ENCODE measurements at places on chromosomes 3 and 15.

DNA sequence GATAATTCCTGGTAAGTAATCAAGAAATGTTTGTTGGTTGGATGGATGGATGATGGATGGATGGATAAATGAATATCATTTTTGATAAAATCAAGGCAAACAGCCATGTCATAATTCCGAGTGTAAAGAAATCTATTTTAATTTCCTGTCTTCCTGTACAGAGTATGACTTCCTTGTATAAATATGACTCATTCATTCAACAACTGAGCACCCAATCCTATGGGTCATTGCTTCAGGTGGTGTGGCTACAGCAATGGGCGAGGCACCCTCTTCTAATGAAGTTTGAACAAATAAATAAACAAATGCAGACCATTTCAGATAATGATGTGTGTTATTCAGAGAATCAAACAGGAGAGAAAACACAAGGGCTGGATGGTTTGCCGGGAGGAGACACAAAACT is 198.7 kb downstream of the TNIK start:
- DNase-seq: no peak

- DNase-seq: no peak
These were observed 88.7 kb upstream of the IQSEC1 start for GRCh38 chr3:13161771-13162535.

- DNase-seq: no peak
These were observed 107.0 kb downstream of the IQSEC1 start for GRCh38 chr3:12965999-12966846.

DNA sequence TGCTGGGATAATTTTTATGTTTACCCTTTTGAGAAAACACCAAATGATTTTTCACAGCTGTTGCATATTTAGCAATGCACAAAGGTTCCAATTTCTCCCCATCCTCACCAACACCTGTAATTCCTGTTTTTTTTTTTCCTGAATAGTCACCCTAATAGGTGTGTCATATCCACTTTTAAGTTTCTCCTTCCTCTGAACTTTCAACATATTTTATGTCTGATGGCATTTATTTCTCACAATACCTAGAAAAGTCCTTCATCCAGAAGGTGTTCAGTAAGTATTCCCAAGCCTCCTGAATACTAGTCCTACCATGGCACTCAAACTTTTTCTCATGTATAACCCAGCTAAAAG is 1.5 kb downstream of the RPL24 start:
- no peak for DNase-seq

GRCh38 chr15:51401051-51401780 is 59.8 kb downstream of the GLDN start:
- no peak for DNase-seq

- DNase-seq: no peak
These were observed 258.4 kb downstream of the UACA start for GRCh38 chr15:70504988-70505387.

DNA sequence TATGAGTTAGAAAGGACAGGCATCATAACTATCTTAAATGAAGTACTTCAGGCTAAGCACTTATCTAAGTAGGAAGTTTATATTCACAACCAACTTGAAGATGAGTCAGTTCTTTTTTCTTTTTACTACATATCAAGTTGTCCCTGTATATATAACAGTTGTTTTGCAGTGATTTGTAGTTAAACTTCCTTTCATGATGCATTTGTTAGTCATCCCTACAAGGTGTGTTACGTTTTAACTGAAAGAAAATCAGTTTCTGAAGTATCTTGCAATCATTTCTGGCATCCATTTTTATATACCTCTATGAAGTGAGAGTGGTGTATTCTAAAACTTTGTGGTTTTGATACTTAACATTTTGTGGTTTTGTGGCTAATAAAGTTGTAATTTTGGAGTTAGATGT is 46.1 kb downstream of the ZFAND6 start:
- no peak for DNase-seq

DNA sequence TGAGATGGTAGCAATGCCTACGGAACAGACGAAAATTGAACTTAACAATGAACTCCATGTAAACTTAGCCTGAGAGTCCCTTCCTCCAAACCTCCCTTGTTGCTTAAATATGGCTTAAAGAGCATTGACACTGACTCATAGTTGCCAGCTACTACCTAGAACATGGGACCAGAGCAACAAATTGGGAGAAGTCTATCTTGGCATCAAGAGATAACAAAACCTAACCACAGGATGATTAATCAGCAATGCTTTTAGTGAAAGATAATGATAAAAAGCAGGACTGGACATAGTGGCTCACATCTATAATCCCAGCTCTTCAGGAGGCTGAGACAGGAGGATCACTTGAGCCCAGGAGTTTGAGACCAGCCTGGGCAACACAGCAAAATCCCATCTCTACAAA is 117.8 kb upstream of the MNS1 start:
- no peak for DNase-seq

- no peak for DNase-seq
These were observed 83.6 kb downstream of the SMAD6 start for GRCh38 chr15:66785637-66786036.

- DNase-seq: no peak
These were observed 6.5 kb downstream of the TOPAZ1 start for GRCh38 chr3:44248152-44248551.

DNA sequence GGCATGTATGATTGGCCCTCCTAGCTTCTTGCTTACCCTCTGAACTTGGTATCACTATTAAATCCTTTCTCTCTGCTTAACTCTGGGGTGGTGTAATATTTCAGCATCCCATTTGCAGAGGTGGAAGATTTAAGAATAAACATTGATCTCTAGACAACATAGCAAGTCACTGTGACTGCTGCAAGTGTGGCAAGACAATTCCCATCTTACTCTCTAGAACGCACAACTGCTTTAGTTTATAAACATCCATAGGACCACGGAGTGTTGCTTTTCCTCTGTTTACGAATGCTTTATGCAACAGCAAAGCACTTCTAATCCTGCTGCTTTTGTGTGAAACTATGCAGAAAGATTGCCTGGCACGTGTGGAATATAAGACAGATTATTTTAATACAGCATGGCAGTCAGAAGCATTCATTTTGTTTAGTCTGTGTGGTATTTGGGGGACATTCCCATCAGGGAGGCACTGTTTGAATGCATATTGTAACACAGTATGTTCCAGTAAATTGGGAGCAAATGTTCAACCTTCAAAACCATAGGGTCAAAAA is 338.9 kb upstream of the TMCO5A start:
- DNase-seq: no peak

DNA sequence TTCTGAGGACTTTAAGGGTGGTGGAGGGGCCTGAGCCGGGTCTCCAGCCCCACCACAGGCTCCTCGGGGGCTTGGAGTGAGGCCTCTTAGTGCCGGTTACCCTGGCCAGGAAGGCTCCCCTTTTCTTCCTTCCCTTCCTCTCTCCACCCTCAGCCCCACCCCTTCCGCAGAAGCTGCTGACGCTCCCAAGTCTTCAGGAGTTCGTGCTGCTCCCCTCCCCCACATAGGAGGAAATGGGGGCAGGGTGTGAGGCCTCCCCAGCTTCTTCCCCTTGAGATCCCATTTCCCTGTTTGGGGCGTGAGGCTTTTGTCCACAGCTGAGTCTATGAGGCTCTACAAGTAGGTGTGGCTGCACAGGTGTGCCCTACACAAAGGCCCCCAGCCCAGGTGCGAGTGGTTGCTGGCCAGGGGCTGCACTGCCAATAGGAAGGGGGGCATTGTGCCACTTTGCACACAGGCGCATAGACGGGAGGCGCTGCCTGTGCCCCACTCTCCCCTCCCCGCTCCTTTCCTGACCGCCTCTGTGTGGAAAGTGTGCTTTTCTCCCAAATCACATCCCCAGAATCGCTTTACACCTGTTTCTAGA is 915 bp upstream of the CALML4 start:
- no peak for DNase-seq

DNA sequence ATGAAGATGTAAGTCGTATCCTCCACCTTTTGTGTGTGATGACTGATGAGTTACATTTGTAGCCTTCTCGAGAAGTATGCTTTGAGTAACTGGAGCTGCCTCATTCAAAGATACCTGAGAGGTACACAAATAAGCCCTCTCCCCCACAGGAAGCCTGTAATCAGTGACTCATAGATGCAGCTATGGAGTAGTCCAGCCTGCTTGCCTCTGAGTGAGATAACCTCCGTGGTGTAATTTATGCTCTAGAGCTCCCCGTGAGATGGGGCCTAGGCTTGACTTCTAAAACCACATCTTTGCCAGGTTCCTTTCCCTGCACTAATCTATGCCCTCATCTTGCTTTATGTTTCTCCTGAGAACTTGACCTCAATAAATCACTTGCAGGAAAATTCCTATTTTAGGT is 291.7 kb downstream of the SUCLG2 start:
- peak; percentile 10 for DNase-seq

- no peak for DNase-seq
These were observed 1.3 kb upstream of the ETV5 start for GRCh38 chr3:186109897-186110803.
